ENCODE measurements at places on chromosomes 2 and 18.

DNA sequence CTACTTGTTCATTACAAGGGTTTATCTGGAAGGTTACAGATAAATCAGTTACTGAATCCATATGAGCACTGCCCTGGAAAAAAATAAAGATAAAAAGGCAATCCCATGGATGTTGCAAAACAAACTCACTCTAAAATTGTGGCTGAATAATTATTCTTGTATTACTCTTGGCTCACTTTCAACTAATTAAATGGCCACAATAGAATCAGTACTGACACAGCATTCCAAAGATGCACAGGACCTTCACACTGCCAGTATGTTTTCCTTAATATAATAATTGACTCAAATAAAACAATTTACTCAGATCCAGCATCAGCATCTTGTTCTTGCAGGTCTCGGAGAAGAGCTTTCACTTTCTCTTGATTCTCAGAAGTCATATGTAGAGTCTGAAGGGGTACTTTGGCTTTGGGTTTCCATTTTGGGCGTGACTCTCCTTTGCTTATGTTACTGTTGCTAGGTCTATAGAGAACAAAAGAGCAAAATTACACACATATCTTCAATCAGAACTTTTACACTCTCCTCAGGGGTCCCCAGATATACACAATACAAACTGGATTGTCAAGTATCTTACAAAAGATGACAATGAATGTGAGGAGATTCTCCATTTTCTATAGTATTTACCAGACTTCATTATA lies 12.6 kb downstream of the DHX57 start:
- DNase-seq, result no peak

GRCh38 chr2:74944987-74945787 lies 13.3 kb upstream of the POLE4 start:
- DNase-seq, result no peak

DNA sequence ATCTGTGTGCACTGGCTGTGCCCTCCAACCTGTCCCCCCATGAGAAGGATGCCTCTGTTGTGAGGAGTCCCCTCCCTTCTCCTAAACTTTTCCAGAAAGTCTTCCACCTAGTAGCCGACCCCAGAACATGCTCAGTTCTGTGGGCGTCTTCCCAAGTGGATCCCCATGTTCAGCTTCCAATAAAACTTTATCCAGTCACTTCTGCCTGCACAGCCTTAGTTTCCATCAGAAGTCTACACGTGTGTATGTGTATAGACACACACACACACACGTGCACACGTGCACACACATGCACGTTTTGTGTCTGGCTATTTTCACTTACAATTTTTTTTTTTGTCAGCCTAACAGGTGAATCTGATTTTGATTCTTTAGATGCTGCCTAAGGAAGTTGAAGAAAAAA lies 115.1 kb downstream of the RTP5 start:
- DNase-seq, result no peak

DNA sequence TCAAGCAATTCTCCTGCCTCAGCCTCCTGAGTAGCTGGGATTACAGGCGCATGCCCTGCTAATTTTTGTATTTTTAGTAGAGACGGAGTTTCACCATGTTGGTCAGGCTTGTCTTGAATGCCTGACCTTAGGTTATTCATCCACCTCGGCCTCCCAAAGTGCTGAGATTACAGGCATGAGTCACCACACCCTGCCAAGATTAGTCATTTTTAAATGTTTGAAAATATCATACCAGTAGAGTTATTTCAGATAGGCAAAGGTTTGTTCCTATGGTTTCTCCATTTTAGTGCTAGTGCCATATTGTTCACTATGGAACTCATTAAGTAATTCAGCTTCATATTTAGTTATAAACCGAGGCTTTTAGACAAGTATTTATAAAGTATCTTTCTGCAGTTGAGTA lies 52.3 kb downstream of the HIBCH start:
- no peak for DNase-seq

DNA sequence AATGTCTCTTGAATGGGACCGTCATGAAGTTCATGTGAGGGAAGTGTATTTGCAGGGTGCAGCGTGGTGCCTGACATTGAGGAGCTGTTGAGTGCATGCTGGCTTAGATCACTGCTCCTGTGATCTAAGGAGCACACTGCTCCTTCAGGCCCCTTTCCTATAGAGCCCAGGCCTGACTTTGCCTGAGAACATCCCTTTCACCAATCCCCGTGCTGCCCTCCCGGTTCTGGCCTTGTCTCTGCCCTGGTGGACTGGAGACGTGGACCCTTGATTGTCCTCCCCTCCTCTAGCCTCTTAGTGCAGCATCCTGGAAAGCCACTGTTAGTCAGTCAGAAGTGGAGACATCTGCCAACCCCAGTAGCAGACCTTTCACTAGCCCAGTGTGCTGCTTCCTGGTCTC lies 323.6 kb upstream of the HS6ST1 start:
- DNase-seq, result no peak

GRCh38 chr18:35611518-35611917 lies 30.0 kb downstream of the GALNT1 start:
- no peak for DNase-seq

DNA sequence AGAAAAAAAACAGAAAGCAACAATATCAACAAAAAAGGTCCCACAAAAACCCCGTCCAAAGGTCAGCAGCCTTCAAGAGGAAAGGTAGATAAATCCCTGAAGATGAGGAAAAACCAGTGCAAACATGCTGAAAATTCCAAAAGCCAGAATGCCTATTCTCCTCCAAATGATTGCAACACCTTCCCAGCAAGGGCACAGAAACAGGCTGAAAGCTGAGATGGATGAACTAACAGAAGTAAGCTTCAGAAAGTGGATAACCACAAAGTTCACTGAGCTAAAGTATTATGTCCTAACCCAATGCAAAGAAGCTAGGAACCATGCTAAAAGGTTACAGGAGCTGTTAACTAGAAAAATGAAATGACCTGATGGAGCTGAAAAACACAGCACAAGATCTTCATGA lies 226.4 kb upstream of the DSEL start:
- no peak for DNase-seq

- no peak for DNase-seq
Observed at GRCh38 chr18:26267357-26267930, 41.2 kb downstream of the TAF4B start.

DNA sequence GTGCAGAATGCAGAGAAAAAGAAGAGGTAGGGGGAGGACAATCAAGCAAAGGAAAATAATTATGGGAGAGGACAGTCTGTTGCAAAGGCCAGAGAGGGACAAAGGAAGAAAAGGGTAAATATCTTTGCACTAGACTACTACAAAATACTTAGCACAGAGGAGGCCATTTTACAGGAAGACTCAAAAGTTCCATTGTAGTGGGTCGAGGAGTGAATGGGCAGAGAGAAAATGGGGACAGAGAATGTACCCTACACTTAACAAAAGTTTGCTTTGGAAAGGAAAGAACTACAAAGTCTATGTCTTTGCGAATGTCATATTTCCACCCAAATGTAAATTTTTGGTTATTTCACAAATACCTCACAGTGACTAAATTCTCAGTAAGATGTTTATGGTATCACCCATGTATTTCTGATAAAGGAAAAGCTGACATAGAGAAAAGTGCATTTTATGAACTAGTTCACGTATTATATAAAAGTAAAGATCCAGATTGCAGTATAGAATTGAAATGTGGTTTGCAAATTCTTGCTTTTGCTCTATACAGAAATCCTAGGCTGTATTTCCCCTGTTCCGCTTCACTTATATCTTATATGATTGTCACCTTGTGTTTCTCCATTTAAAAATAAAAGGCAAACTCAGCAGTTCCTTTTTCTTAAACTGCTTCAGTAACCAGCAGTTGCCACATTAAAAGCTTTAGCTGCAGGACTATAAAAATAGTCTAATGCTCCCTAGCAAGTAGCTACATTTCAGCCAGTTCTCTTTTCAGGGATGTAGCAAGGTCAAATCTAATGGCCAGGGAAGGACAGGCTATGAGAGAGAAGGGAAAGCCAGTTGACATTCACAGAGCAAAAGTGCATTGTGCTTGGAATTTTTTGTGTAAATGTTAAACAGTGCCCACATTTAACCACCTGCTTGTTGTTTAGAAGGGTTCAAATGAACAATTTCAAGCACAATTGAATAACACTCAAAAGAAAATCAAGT lies 79.7 kb upstream of the CYTIP start:
- no peak for DNase-seq

- no peak for DNase-seq
Observed at GRCh38 chr18:63477968-63478367, 1.2 kb downstream of the SERPINB5 start.

GRCh38 chr2:240857039-240858008 lies 11.3 kb upstream of the AGXT start:
- DNase-seq, result no peak

GRCh38 chr2:69740502-69740951 lies 1.4 kb upstream of the ANXA4 start:
- DNase-seq, result no peak

- peak; percentile 26 for DNase-seq
Observed at GRCh38 chr2:235658351-235659174, 164.7 kb downstream of the AGAP1 start.

- no peak for DNase-seq
Observed at GRCh38 chr2:65722028-65722778, 289.8 kb upstream of the SPRED2 start.

- DNase-seq, result no peak
Observed at GRCh38 chr18:36745219-36745975, 83.4 kb downstream of the TPGS2 start.

- no peak for DNase-seq
Observed at GRCh38 chr18:40159141-40160017, 1795.7 kb upstream of the PIK3C3 start.

- DNase-seq, result no peak
Observed at GRCh38 chr2:240229603-240230235, 89.3 kb upstream of the OTOS start.

DNA sequence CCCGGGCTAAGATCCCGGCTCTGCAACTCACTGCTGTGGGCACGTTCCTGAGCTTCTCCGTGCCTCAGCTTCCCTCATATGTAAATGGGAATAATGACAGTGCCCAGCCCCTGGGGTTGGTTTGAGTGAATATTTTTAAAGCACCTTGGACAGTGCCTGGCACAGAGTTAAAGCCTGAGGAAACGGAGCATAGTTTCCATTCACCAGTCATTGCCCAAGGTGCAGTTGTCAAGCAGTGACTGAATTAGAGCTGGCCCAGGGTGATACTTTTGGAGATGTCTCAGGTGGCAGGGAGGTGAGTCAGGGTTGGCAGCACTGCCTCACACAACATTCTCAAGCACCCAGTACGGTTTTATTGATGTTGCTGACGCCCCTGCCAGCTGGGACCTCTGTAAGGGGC lies 12.2 kb downstream of the TMEM177 start:
- no peak for DNase-seq

- no peak for DNase-seq
Observed at GRCh38 chr2:80238692-80239469, 65.7 kb downstream of the LRRTM1 start.

GRCh38 chr18:79195716-79196683 lies 126.8 kb downstream of the ATP9B start:
- no peak for DNase-seq

DNA sequence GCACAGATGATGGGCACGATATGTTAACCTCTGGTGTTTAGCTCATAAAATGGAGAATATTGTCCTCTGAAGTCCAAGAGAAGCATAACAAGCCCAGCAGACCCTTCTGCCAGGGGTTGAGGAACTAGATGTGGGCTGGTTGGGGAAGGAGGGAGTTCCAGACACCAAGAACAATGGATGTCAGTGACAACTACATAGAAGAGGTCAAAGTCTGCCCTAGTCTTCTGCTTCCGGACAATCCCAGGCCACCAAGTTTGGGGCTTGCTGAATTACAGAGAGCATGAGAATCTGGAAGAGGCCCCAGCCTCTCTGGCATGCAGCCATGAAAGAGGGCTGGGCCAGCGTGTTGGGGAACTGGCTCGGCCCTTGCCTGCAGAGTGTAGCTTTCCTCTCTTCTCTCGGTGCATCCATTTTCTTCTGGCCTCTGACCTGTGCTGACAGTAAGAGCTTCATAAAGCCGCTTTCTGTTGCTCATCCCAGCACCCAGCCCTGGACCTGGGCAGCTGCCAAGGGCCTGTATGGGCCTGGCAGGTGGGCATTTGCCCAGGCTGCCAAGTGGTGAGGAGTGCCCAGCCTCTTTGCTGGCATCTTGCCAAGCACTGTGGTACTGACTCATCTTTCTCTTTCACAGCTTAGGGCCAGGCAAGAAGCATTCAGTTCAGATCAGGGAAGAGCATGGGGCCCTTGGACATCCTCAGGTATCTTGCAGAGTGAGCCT lies 14.6 kb upstream of the LAPTM4A start:
- peak; percentile 7 for DNase-seq

- DNase-seq, result no peak
Observed at GRCh38 chr2:204849892-204850291, 304.6 kb downstream of the PARD3B start.

GRCh38 chr2:19911808-19912509 lies 10.2 kb upstream of the TTC32 start:
- DNase-seq, result no peak

GRCh38 chr2:38301969-38302702 lies 74.9 kb downstream of the ATL2 start:
- DNase-seq, result no peak

DNA sequence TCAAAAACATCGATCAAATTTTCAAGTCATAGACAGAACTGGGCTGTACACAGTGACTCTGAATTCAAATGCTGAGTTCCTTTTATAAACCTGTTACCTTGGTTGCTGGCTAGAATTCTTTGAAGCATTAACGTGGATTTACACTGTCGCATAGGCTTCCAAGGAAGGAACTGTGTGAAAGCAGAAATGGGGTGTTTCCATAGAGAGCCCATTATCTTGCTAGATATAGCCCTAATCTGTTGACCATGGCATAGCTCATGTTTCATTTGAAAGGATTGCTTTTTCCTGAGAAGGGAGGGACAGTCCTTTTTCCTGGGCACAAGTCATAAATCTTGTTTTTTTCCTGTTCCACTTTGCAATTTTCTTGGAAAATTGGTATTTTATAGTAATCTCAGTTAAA lies 73.8 kb upstream of the NEUROD1 start:
- DNase-seq, result no peak

DNA sequence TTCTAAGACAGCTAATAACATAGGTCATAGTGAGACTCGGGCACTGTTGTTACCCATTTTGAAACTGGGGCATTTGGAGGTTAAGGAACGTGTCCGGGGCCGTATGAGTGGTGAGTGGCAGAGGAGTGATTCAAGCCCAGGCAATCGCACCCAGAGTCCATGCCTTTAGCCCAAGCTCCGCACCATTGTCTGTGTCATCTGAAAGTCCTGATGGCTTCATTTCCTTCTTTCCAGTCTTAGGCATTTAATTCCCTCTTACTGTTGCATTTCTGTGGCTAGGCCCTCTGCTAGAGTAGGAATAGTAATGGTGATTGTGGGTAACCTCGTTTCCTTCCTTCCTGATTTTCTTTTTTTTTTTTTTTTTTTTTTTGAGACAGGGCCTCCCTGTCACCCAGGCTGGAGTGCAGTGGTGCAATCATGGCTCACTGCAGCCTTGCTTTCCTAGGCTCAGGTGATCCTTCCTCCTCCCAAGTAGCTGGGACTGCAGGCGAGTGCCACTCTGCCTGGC lies 49.8 kb upstream of the ASB1 start:
- DNase-seq, result no peak

DNA sequence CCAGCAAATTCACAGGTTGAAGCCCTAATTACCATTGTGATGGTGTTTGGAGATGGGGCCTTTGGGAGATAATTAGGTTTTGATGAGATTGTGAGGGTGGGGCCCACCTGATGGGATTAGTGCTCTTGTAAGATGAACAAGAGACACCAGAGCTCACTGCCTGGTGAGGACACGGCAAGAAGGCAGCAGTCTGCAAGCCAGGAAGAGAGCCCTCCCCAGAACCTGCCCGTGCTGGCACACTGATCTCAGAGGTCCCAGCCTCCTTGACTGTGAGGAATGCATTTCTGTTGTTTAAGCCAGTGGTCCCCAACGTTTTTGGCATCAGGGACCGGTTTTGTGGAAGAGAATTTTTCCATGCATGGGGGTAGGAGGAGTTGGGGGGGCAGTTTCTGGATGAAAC lies 240.7 kb downstream of the KLHL29 start:
- no peak for DNase-seq
